ENCODE measurements at places on chromosomes 5 and 9.

- DNase-seq, result no peak
Measured at GRCh38 chr5:55036477-55036876, 12.4 kb downstream of the GZMK start.

GRCh38 chr9:37514999-37515398 lies 29.3 kb downstream of the POLR1E start:
- no peak for DNase-seq

GRCh38 chr9:89442501-89442978 lies 55.4 kb downstream of the SEMA4D start:
- DNase-seq, result no peak

DNA sequence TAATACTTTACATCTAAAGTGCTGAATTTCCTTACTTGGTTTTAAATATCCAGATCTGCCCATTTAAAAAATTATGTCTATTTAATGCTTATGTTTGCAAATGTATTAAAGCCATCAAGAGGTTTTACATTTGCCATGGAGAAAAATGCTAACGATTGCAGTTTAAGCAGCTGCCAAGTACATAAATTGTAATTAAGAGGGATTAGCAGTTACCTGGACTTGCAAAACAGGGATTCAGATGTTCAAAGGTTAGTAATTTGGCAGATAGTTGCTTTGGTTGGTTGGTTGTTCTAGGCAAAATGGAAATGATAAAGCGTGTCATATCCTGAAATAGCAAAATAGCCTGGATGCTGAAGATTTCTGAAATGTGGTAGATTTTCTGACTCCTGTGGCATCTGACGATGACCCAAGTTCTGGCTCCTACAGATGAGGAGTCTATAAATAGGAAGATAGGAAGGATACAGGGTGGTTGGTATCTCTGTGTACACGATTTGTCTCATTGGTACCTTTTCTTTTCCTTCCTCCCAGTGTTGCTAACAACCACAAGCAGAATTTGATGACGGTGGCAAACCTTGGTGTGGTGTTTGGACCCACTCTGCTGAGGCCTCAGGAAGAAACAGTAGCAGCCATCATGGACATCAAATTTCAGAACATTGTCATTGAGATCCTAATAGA lies 282.9 kb downstream of the NR3C1 start:
- DNase-seq, result no peak

Data from CD4-positive, alpha-beta memory T cell (primary cell).